ENCODE measurements at places on chromosomes 6 and 20.

GRCh38 chr20:17129089-17129488 lies 97.8 kb upstream of the PCSK2 start:
- DNase-seq = no peak

- DNase-seq = no peak
These were observed 30.8 kb upstream of the HLA-DOA start for GRCh38 chr6:33040157-33040556.

DNA sequence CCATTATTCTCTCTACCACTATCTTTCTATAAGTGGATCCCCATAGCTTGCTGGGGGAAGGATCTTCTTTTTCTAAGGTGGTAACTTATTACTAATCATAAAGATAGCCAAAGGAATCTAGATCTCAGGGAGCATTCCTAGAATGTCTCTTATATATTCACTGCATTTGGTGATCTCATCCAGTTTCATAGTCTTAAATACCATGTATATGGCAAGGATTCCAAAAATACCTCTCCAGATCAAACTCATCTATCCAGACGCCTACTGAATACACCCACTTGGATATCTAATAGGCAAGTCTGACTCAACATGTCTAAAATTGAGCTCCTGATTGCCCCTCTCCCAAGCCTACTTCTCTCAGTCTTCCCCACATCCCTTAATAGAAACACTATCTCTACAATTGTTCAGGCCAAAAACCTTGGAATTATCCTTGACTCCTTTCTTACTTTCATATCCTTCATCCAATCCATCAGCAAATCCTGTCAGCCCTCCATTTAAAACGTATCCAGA lies 264.4 kb downstream of the HACE1 start:
- DNase-seq = no peak

DNA sequence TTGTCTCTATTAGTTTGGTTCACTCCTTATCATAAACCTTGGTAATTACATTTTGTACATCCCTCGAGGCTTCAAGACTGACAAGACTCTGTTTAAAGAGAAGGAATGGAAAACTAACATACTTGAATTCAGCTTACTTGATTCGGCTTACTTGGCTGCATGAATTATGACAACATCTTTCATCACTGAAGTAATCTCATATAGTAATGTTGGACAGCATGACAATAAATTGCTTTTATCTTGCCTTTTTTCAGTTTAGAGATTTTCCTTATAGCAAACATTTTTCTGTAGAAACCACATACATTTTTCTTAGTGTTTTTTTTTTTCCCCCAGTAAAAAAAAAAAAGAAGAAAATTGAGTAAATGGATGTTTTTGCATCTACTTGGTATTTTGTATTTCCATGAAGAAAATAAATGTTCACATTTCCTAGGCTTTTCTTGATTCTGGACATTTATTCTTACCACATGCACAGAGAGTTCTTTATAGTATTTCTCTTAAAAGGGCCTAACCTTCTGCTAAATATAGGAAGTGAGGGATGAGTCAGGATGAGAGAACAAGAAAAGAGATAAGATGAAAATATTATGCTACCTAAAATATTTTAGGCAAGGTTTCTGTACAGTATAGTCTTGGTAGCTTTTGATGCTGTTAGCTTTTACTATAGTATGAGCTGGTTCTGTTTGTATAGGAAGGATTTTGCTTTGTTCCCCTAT lies 101.0 kb upstream of the HDGFL1 start:
- no peak for DNase-seq
